Activated naive CD4-positive, alpha-beta T cell treated with anti-CD3 and anti-CD28 coated beads, Interleukin-2, amount 50 U/mL, for 72 hours (primary cell): ENCODE measurements at places on chromosomes 3 and 15. TPM values are rescaled to one million over a fixed set of nuclear protein-coding genes. Genes with fewer than 3 reads are reported as not detected.

- no peak for DNase-seq
Observed at GRCh38 chr15:65334586-65335231, 30.2 kb downstream of the RNU5B-1 start.

The SH2D7 gene
- total RNA-seq = not detected

- DNase-seq = no peak
Observed at GRCh38 chr3:61892891-61893290, 331.5 kb downstream of the PTPRG start.

GRCh38 chr3:188370081-188370830, 216.3 kb downstream of the LPP start:
- no peak for DNase-seq

- DNase-seq = no peak
Observed at GRCh38 chr3:150412561-150413231, 4.6 kb downstream of the TSC22D2 start.

The OXTR gene
- total RNA-seq = 0.89 TPM

GRCh38 chr3:65314269-65314668, 626.5 kb upstream of the ADAMTS9 start:
- no peak for DNase-seq

- peak; percentile 14 for DNase-seq
Observed at GRCh38 chr3:126291537-126291936, 65.7 kb downstream of the KLF15 start.

- no peak for DNase-seq
Observed at GRCh38 chr3:124529826-124530571, 200.3 kb upstream of the UMPS start.

- no peak for DNase-seq
Observed at GRCh38 chr3:78274475-78275065, 1234.7 kb downstream of the ROBO2 start.

The TEX9 gene
- total RNA-seq = 1.5 TPM

The PODXL2 gene
- total RNA-seq = 0.43 TPM

The COL6A5 gene
- not detected for total RNA-seq

The P2RY13 gene
- total RNA-seq = not detected

The PLSCR2 gene
- total RNA-seq = not detected

DNA sequence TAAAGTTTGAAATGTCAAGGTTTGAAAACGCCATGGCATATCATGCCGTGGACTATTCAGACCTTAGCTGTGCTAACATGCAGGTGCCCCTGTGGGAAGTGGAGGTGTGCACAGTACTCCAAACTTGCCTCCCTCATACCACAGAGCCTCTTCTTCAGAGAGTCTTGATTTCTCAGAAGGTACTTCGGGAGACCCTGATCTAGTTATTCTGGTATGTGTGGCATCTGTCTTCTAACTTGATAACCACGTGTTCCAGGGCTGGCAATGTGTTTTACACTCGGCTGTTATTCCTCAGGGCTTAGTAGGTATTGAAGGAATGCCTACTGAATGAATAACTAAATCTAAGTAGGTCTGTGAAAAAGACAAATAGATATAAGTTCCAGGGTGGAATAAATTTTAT, 309.9 kb downstream of the CLSTN2 start:
- no peak for DNase-seq

DNA sequence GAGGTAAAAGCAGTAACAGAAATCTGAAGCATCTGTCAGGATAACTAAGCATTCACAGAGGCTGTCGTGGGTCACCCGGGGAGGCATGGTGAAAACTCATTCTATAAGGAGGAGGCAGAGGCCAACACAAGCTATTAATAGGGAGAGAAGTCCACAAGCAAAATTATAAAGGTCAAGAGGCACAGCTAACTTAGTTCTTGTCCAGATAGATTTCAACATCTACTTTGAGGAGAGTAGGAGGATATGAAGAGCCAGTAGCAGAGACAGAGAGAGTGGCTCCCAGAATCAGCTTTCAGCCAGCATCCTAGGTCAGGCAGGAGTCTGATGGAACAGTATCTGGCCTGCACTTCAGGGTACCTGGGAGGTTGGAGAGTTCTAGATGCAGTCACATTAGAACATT, 95.3 kb downstream of the STAC start:
- no peak for DNase-seq

- DNase-seq = no peak
Observed at GRCh38 chr15:101563176-101563796, 73.8 kb upstream of the PCSK6 start.

GRCh38 chr3:75140904-75141615, 523.1 kb upstream of the FRG2C start:
- no peak for DNase-seq

DNA sequence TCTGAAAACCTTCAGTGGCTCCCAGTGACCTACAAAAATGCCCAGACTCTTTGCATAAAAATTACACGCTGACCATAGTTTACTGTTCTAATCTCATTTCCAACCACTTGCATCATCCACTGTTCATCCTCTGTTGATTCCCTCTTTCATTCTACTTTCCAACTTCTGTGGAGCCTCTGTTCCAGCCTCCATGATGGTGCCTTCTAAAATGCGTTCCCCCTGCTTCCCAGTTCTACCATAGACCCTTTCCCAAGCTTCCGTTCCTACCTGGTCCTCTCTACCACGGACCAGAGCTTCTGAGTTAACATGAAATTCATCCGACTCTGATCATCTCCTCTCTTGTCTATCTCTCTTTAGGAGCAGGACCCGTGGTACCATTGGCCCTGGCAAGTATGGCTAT, 127.0 kb downstream of the THSD4 start:
- DNase-seq = no peak

The NRROS gene
- total RNA-seq = 27.7 TPM

DNA sequence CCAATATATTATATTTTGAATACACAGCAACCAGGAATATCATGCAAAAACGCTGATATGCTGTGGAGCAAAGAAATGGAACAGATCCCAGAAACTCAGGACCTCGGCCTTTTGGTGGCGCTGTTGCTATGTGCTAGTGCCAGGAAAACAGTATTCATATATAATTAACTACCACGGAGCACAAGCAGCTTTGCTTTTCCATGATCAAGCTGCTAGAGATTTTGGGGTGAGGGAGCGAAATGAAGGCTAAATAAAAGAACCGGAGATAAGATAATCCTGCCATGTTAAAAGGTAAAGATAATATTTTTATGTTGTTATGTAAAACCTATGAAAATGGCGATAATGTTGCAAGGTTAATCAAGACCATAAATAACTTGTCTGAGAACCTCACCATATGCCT, 157.7 kb upstream of the FAM3D start:
- no peak for DNase-seq

- DNase-seq = no peak
Observed at GRCh38 chr15:81754078-81754477, 291.7 kb downstream of the MEX3B start.

GRCh38 chr3:107524841-107525643, 2.3 kb downstream of the BBX start:
- DNase-seq = peak; percentile 60

The RFTN1 gene
- 111 TPM for total RNA-seq

The CATSPER2 gene
- 8.1 TPM for total RNA-seq

GRCh38 chr15:49215768-49216739, 46.0 kb downstream of the GALK2 start:
- no peak for DNase-seq

DNA sequence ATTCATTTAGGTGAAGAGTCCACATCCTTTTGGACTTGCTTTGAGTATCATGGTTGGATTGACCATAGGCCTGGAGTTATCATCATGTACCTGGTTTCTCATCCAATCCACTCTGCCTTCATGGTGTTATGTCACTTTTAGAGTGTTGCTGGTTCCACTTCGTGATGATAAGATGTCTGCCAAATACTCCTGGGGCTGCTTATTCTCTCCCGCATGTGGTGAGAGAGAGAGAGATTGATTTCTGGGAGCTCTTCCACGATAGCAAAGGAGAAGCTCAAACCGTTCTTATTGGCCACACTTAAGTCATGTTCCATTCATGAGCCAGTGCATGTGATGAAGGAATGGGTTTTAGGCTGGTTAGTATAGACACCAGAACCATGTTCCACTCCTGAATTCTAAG, 47.6 kb downstream of the MITF start:
- no peak for DNase-seq

GRCh38 chr3:127598841-127599570, 795 bp downstream of the MCM2 start:
- no peak for DNase-seq

GRCh38 chr3:141445990-141446389, 40.8 kb upstream of the RASA2 start:
- DNase-seq = no peak

DNA sequence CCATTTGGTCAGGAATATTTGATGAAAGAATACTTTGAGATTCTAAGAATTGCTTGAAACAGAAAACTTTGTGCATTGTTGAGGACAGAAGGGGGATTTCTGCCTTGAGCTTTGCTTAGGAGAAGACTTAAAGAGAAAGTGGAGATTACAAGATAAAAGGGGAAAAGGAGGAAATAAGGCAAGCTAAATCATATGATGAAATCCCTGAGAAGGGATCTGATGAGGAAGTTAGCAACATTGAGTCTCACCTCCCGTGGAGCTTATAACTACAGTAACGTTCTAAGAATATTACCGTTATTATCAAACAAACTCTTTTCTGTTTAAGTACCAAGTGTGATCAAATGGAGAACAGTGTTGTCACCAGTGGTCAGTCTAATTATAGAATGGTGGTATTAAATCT, 414.7 kb upstream of the NAALADL2 start:
- no peak for DNase-seq

DNA sequence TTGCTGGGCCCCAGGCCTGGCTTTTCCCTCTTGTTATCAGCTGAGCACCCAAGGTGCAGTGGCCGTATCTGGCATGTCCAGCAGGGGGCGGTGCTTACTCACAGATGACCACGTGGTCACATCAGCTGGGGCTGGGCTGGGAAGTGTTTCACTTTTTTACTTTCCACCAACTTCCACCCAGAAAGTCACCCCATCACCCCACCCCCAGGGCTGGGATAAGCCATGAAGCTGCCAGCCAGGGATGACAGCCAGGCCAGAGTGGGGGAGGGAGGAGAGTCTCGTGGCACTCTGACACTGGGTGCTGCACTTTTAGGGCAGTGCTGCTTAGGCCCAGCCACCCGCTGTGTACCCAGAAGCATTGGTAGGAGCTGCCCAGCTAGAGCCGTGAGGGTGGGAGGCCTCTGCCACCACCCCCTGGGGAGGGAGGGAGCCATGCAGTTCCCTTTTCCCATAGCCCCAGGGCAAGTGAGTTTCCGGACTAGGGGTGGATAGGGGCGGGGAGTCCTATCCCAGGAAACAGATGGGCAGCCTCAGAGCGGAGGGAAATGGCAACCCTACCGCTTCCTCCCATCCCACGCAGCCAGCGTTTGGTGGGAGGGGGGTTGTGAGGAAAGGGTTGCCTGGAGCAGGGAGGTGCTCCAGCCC, 6.1 kb downstream of the PPCDC start:
- peak; percentile 92 for DNase-seq

DNA sequence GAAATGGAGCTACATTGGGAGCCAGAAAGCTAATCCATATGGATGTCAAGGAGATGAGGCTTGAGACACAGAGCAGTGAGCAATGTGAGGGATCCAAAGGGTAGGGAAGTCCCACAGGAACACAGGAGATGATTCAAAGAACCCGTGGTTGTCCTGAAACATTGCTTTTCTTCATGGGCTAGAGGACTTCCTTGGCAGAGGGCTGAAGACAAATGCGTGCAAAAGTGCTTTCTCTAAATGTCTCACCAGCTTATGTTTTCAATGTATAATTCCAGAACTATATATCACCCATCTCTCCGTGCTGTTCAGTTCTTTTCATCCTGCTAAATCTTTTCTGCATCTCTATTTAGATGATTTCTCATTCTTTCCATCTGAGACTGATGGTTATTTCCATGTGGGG, 46.0 kb upstream of the GOLGA8A start:
- no peak for DNase-seq

DNA sequence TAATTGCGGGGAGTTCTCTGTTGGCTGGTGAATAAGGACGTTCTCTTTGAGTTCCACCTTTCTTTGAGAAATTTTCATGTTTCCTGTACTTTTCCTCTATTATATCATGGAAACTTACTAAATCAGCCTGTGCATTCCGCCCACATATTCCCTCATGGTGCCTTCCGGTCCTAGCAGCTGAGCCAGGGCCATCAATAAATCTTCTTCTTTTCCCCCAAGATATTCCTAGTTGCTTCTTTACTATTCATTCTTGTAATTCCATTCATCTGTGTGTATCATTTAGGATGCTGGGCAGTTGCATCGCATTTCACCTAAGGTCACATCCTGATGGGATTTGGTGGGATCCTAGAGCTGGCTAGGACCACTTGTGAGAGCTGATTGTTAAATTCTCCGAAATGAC, 139.2 kb downstream of the RBMS3 start:
- DNase-seq = no peak

- no peak for DNase-seq
Observed at GRCh38 chr3:99131876-99132275, 230.4 kb upstream of the DCBLD2 start.

The TRANK1 gene
- total RNA-seq = 21.5 TPM

DNA sequence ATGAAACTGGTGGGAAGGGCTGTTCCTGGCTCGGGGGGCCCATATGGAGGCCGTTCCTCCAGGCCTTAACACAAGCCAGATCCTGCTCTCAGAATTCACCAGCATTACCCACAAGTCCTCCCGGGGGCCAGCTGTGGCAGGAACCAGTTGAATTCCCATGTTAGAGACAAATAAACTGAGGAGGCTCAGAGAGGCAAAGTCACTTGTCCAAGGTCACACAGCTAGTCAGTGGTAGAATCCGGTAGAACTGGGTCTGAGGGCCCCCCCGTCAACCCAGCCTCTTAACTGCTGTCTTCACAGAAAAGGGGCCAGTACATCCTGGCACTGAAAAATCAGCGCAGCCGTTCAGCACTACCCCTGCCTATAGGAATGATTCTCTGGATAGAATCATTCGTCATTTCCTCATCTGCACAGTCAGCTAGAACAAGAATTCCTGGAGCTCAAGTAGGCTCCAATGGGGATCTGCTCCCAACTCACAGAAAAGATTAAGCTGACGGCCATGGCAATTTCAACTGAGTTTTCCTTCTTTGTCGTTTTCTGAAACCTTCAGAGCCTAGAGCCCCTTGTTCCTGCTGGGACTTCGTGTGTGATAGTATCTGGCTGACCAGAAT, 12.2 kb upstream of the TSEN2 start:
- no peak for DNase-seq

The GABRB3 gene
- not detected for total RNA-seq

DNA sequence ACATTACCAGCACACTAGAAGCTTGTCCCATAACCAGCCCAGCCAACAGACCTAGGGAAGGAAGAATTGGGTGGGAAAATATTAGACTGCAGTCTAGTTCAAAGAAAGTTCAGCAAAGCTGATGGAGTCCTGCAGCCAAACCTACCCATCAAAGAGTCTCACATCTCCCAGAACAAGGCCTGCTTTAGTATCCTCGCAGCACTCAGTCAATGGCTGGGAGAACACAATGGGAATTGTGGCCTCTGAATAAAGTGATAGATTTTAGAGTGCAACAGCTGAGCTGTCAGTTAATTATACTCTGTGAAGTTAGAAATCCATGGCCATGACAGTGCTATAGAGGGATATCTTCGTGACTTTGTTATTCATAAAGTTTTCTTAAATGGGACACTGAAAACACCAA, 207.2 kb upstream of the NAALADL2 start:
- no peak for DNase-seq

DNA sequence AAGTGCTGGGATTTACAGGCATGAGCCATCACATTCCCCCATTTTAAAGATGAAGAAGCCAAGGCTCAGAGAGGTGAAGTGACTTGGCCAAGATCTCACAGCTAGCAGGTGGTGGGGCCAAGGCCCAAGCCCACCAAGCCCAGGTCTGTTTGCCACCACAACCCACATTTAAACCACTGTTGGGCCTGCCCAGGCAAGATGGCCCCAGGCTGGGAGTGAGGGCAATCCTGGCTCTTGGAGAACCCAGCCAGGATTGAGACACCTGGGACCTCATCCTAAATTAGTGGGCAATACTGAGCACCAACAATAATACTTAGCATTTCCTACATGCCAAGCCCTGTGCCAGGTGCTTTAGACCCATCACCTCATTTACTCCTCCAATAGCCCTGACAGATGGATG, 6.9 kb downstream of the IGDCC3 start:
- DNase-seq = no peak
